Stimulated activated CD4-positive, alpha-beta T cell treated with anti-CD3 and anti-CD28 coated beads, TNF-alpha, amount 100 ng/mL, for 48 hours (primary cell): ENCODE measurements at places on chromosomes 13 and 19.

DNA sequence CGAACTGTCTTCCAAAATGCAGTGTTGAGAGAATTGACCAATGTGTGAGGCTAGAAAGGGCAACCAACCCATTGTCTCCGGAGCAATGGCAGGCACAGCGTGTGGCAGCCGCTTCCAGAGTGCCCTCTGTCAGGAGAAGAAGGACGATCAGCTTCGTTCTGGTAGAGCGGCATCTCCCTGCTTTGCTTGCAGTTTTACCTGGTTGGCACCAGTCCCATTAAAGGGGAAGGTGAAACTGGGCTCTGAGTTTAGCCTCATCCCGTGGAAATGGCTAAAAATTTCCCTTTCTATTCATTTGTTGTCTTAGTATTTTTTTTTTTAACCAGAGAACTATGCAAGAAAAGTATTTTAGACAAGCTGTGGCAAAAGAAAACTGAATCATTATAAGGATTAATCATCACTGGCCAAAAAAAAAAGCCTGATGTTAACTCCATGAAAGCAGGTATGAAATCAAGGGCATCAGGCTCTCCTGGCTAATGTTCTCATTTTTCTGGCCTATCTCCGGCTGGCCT, 81.5 kb upstream of the SLC7A1 start:
- no peak for DNase-seq

- no peak for DNase-seq
Observed at GRCh38 chr13:92575777-92576176, 650.8 kb upstream of the GPC6 start.

DNA sequence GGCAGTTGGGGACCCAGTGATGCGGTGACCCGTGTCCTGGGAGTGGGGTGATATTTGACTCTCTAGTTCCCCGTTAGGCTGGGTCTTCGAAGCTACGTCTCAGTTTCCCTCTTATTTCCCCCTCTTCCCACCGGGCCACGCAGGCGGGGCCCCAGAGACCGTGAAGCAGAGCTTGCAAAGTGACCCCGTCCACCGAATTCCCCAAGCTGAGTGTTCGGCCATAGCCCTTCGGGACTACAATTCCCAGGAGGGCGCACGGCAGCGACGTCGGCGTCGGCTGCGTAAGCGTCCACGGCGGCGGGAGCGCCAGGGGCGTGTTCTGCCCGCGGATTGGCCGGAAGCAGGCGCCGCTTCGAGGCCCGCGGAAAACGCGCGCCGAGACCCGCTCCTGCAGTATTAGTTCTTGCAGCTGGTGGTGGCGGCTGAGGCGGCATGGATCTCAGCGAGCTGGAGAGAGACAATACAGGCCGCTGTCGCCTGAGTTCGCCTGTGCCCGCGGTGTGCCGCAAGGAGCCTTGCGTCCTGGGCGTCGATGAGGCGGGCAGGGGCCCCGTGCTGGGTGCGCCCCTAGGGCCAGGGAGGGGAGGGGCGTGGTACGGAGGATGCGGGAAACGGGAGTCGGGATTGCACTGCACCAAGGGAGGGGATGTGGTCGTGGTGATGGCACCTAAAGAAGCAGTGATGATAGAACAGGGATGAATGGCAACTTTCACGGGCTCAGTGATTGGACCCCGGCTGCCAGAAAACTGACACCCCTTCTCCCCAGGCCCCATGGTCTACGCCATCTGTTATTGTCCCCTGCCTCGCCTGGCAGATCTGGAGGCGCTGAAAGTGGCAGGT, at the start of gene RNASEH2A:
RNASEH2A (plus strand) TSS at position 343 of the 840 bp plus-strand sequence; CDS start at position 433, 90 bp downstream.
- DNase-seq: peak; percentile 79

DNA sequence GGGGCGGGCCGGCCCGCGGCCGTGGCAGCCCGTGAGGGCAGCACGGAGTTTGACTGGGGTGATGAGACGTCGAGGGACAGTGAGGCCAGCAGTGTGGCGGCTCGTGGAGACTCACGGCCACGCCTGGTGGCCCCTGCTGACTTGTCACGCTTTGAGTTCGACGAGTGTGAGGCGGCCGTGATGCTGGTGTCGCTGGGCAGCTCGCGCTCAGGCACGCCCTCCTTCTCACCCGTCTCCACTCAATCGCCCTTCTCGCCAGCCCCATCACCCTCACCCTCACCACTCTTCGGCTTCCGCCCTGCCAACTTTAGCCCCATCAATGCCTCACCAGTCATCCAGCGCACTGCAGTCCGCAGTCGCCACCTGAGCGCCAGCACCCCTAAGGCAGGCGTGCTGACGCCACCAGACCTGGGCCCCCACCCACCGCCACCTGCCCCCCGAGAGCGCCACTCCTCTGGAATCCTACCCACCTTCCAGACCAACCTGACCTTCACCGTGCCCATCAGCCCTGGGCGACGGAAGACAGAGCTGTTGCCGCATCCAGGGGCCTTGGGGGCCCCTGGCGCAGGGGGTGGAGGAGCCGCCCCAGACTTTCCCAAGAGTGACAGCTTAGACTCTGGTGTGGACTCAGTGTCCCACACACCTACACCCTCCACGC, 4.5 kb downstream of the CIC start:
- no peak for DNase-seq

- no peak for DNase-seq
Observed at GRCh38 chr13:42355092-42355485, 83.1 kb downstream of the AKAP11 start.

DNA sequence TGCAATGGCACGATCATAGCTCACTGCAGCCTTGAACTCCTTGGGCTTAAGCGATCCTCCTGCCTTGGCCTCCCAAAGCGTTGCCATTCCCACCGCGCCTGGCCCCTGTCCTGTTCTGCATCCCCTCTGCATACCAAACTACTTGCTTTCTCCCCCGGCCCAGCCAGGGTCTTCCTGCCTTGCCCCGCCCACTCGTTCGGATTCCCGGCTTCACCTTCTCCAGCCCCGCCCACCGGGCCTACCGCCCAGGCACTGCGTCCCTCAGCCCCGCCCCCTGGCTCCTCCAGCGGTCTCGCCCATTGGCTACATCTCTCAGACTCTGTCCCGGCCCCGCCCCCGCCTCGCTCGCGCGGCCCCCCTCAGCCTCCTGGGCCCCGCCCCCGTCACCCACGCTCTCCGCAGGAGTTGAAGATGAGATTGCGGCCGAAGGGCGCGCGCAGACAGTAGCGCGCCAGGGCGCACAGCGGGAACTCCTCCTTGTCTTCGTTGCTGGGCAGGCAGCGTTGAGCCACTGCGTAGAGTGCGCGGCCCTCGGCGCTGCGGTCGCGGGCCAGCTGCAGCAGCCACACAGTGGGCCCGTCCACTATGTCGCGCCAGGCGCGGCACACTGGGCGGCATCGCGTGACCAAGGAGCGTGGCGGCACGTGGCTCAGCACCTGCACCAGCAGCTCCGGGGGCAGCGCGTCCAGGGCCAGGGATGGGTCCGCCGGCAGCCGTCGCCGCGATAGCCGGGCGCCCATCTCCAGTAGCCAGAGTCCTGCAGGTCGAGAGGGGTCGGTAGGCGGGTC, 19.0 kb downstream of the MRPS12 start:
- DNase-seq: peak; percentile 71

DNA sequence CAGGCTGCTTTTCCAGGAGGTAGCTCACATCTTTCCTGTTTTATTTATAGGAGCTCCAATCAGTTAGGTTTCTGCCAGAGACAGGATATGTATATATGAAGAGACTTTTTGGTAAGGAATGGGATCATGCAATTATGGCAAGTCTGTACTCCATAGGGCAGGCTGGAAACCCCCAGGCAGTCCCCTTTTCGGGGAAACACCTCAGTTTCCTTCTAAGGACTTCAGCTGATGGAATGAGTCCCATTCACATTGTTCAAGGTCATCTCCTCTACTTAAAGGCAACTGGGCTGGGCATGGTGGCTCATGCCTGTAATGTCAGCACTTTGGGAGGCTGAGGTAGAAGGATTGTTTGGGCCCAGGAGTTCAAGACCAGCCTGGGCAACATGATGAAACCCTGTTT, 10.9 kb upstream of the SLC25A42 start:
- no peak for DNase-seq

DNA sequence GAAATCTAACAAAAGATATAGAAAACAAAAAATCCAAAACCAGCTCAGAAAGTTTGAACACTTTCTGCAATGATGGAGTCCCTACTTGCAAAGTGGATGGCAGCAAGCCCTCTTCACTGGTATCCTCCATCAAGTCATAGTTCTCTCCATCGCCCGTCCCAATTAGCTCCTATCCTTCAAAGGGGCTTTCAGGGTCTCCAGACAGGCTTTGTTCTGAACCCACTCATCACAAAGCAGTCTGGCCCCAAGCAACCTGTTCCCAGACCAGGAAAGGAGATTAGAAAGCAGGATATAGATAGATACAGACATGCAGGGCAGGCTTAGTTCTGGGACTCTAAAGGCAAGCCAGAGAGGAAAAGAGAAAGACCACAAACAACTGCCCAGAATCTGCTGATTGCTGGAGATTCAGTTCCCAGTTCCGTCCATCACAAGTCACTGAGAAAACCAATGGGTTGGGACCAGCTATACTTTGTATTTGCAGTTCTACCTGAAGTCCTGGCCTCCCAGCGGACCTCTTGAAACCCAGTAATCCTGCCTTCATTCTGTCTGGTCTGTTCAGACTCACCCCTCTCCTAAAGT, 47.2 kb upstream of the EPHX3 start:
- DNase-seq: no peak

DNA sequence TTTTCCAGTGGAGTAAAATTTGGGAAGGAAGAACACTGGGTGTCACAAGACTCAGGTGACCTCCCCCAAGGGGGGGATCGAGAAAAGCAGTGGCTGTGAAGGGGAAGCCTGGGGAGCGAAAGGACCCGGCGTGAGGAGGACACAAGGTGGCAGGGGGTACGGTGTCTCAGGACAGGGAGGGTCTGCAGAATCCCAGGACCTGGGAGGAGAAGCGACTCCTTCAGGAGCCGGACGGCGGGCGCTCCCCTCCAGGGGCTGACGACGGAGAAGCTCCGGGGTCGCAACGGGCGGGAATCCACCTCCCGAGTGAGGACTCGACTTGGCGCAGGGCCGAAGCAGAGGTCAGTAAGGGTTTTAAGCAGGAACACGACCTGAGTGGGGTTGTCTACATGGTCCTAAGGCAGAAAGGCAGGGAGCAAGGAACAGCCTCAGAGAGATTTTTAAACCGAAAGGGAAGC, 529 bp downstream of the ZNF836 start:
- DNase-seq: no peak

DNA sequence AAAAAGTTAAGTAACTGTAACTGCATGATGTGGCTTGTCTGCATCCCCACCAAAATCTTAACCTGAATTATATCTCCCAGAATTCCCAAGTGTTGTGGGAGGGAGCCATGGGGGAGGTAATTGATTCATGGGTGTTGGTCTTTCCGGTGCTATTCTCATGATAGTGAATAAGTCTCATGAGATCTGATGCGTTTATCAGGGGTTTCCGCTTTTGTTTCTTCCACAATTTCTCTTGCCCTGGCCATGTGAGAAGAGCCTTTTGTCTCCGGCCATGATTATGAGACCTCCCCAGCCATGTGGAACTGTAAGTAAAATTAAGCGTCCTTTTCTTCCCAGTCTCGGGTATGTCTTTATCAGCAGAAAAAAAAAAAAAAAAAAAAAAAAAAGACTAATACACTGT, 385.8 kb downstream of the SLITRK1 start:
- no peak for DNase-seq

GRCh38 chr19:57675881-57676280, 5.9 kb upstream of the ZNF551 start:
- no peak for DNase-seq

GRCh38 chr19:39408392-39409207, 2.0 kb downstream of the ZFP36 start:
- DNase-seq: no peak

DNA sequence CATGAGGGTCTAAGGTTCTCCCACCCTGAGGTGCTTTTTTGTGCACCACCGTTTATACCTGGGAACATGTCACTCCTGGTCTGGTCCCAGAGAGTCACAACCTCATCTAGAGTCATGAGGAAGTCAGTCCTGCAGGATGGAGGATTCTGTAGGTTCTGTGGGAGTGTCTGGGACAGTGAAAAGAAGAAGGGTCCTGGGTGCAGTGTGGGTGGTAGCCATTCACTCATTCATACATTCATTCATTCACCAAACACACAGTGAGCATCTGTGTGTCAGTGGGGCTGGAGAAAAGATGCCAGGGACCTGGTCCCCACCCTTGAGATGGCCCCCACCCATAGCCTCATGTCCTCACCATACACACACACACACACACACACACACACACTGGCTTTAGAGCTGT, 8.7 kb upstream of the CEACAM18 start:
- DNase-seq: no peak

GRCh38 chr13:30027569-30028455, 177.4 kb upstream of the UBL3 start:
- no peak for DNase-seq

- DNase-seq: no peak
Observed at GRCh38 chr13:32887617-32888016, 128.6 kb upstream of the KL start.

DNA sequence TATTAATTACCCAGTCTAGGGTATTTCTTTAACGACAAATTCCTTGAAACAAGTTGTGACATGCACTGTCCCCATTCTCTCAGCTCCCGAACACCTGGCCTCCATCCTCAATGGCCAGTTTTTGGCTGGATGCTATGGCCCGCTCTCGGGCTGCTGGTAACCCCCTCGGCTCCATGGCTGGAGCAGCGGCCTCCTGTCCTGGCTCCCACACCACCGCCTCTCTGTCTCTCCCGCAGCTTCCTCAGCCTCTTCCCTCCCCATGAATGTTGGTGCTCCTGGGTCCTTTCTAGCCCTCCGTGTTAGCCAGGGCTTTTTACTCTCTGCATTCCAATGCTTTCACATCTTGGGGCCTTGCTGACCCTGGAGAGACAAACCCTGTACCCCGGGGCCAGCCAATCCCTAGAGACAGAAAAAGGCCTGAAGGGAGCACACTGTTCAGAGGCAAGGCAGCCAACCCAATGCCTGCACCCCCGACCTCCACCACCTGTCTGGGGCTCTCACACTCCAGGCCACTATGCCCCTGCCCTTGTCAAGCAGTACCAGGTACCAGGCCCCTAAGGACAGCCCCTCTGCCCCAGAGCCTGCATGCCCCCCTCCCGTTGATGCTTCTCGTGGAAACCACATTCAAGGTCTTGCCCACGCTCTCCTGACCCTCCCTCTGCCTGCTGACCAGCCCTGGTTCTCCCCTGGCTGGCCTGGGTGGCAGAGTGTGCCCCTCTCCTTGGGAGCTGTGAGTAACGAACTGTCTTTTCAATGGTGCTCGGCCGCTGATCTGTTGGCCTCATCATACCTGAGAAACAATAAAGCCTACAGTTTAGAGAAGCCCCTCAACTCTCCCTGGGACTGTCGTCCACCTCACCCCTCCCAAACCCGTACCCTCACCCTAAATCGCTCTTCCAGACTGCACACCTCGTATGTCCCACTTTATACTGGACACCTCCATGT, 86.9 kb upstream of the GPR183 start:
- no peak for DNase-seq

- no peak for DNase-seq
Observed at GRCh38 chr13:112054616-112055015, 12.3 kb upstream of the SOX1 start.

DNA sequence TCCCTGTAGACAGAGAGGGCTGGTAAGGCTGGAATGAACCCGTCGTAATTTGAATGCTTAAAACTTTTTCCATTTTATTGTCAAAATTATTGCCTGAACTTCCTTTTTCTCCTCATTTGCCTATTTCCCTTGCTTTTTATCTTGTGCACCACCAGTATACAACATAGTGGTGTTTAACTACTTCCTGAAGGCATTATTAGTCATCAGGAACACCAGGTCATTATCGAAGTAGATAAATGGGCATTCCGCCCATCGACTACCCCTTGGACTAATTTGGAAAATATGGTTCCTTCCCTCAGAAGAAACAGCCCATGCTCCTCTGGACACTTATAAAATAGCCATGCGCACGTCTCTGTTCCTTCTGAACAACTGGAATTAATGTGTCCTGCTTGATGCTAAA, 232.1 kb downstream of the TM9SF2 start:
- DNase-seq: no peak

GRCh38 chr13:67235265-67235664, 5.1 kb upstream of the PCDH9 start:
- DNase-seq: no peak

GRCh38 chr13:36559375-36559774, 114.4 kb upstream of the SERTM1 start:
- no peak for DNase-seq
